ENCODE measurements at places on chromosomes 12 and 14. TPM values are rescaled to one million over a fixed set of nuclear protein-coding genes. Genes with fewer than 3 reads are reported as not detected.

The ESRRB gene
- not detected for total RNA-seq

- DNase-seq = no peak
These were observed 11.7 kb upstream of the CCDC177 start for GRCh38 chr14:69586404-69586803.

DNA sequence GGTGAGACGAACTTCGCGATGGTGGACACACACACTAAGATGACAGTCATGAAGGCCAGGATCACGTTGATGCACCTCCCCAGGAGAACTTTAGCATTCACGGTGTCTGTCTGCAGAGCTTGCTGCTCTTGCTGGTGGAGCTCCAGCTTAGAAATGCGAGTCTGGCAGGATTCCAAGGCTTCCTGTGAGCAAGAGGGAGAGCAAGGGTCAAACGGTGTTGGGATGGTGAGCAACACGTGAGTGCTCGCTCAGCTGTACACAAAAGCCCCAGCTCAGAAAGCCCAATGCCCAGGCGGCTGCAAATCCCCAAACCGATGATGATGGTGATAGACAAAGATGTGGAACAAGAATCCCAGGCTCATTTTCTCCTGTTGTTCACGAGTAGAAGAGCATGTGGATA lies 78.8 kb downstream of the TMCC3 start:
- DNase-seq = peak; percentile 80

DNA sequence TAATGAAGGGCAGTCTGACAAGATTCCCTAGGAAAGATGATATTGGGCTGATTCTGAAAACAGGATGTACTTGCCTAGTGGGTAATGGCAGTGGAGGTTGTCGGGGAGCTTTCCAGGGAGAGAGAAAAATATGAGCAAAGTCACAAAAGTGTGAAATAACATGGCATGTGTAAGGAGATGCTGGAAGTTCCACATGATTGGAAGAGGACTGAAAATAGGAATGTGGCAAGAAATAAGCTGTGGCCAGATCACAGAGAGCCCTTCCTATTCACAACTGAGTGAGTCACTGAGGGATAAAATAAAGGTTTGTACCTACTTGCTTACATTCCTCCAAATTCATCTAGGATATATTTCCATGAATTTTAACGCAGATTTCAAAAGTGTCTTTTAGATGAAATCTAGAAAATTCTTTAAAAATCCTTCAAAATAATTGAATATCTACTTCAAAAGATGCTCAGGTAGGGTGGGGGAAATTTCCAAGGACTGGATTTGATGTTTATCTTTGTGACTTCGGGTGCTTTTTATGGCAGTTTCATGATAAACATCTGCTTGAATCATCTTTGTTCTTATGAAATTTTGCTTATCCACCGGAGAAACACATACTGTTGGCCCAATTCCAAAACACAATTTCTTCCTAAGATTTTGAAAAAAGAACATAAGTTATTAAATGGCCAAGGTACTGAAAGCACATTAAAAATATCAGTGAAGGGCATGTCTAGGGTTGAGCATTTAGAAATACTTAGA lies 36.3 kb upstream of the SLC2A13 start:
- no peak for DNase-seq

The DCN gene
- 142 TPM for total RNA-seq

DNA sequence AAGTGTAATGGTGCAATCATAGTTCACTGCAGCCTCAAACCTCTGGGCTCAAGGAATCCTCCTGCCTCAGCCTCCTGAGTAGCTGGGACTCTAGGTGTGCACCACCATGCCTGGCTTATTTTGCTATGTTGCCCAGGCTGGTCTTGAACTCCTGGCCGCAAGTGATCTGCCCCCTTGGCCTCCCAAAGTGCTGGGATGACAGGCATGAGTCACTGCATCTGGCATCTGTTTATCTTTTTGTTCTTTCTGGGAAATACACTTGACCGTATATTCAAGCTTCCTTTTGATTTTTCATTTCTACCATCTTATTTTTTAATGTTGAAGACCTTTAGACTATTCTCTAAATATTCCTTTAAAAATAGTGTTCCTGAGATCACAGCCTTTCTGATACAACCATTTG lies 82.4 kb upstream of the OSBPL8 start:
- no peak for DNase-seq

Measured in Peyer's patch (tissue), 4 donors.